CD4-positive, alpha-beta T cell treated with Interleukin-4 for 1 hour (primary cell): ENCODE measurements at places on chromosomes 11 and 22.

DNA sequence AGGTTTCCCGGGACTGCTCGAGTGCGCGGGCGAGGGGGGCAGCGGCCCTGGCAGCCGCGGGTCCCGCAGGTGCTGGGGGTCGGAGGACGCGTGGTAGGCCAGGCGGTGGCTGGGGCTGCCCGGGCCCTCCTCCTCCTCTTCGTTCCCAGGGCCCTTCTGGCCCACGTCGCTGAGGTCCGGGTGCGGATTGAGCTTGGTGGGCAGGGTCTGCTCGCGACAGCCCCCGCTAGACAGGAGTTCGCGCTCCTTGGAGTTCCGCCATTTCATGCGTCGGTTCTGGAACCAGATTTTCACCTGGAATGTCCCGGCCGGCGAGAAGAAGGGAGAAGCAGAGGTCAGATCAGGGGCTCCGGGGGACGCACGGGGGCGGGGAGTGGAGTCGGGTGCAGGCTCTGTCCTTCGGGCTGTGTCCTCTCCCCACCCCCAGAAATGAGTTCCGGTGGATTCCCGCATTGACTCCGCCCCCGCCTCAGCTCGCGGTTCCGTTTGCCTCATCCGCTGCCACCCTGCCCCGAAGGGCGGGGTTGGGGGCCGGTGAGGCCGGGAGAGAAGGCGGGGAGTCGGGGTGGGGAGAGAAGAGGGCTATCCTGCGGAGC, 3.9 kb downstream of the DBX1 start:
- DNase-seq: peak; percentile 70

DNA sequence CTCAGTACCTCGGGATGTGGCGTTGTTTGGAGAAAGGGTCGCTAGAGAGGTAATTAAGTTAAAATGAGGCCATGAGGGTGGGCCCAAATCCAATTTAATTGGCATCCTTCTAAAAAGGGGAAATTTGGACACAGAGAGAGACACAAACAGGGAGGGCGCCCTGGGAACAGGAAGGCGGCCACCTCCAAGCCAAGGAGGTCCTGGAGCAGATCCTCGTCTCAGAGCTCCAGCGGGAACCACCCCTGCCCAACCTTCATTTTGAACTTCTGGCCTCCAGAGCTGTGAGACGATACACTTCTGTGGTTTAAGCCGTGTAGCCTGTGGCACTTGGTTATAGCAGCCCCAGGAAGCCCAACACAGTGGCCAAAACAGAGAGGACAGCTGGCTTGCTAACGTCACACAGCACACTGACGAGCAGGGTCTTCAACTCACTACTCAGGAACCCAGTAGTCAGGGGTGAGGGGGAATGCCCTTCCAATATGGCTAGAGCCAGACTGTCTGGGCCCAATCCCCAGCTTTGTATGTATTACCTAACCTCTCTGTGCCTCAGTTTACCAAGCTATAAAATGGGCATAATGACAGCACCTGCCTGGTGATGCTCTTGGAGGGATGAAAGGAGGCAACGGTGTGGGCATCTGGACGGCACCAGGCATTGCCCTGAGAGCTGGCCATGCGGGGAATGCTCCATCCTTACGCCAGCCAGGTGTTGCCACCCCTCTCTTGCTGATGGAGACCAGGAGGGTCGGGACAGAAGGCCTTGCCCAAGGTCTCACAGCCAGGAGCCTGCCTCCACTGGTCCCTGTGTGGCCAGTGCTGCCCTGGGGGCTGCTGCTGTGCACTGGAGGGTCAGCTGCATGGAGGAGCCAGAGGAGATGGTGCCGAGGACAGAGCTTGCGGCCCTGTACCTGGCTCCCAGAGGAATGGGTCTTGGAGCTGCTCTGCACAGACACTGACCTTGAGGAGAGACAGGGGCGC, 53.3 kb upstream of the LINC01488 start:
- no peak for DNase-seq

GRCh38 chr11:110951037-110951949, 239.1 kb upstream of the ARHGAP20 start:
- no peak for DNase-seq

GRCh38 chr11:125952973-125953372, 7.1 kb downstream of the VSIG10L2 start:
- DNase-seq: no peak

- no peak for DNase-seq
Observed at GRCh38 chr11:44868455-44869421, 81.9 kb downstream of the TP53I11 start.

DNA sequence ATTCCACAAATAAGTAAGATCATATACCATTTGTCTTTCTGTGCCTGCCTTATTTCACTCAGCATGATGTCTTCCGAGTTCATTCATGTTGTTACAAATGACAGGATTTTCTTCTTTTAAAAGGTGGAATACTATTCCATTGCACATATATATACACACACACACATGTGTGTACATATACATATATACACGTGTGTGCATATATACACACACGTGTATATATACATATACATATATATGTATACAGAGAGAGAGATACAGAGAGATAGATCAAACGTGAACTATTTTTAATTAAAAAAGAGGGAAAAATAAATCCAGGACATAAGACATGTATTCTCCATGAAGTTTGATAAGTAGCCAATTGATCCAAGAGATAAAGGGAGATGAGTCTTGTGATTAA, 108.1 kb downstream of the TRPC6 start:
- no peak for DNase-seq
